ENCODE measurements at places on chromosomes 12 and 14.

DNA sequence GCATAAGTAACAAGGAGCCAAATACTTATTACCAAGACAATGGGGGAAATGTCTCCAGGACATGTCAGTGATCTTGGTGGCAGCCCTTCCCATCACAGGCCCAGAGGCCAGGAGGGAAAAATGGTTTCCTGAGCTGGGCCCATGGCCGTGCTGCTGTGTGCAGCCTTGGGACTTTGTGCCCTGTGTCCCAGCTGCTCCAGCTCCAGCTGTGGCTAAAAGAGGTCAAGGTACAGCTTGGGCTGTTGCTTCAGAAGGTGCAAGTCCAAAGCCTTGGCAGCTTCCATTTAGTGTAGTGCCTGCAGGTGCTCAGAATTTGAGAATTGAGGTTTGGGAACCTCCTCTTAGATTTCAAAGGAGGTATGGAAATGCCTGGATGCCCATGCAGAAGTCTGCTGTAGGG is 212.3 kb upstream of the DCN start:
- no peak for DNase-seq

- no peak for DNase-seq
Observed at GRCh38 chr12:71602761-71603577, 60.7 kb downstream of the ZFC3H1 start.

DNA sequence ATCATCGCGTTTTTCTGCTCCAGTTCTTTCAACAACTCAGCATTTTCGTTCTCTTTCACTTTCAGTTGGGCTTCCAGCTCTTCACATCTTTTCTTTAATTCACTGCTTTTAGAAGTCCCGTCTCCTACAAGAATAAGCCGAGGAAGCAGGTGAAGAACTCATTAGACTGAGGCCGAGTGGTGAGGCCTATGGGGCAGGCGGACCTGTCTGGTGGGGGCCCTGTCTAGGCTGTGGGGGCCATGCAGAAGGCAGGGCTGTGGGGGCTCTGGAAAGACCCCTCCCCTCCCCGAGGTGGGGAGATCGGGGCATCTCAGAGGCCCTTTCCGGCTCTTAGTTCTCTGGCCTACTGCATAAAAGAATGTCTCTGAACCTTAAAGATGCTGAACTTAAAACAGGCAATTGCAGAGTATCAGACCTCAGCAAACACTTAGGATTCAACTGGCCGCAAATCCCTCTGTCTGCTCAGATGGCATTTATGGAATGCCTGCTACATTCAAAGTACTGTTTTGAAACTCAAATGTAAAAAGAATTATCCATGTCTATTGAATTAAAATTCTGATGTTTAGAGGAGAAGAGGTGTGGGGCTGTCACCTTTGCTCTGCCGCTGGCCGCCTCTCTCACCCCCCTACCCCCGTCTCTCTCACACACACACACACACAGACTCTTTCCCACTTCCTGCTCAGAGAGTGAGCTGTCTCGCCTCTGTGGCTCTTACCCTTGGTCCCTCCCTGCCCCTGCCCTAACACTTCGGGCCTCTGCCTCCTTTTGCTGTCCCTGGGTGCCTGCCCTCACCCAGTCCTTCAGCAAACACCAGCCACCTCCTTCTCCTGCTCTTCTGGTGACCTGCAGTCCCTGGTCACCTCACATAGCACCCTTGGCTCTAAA is 34.7 kb downstream of the CCDC92 start:
- no peak for DNase-seq

DNA sequence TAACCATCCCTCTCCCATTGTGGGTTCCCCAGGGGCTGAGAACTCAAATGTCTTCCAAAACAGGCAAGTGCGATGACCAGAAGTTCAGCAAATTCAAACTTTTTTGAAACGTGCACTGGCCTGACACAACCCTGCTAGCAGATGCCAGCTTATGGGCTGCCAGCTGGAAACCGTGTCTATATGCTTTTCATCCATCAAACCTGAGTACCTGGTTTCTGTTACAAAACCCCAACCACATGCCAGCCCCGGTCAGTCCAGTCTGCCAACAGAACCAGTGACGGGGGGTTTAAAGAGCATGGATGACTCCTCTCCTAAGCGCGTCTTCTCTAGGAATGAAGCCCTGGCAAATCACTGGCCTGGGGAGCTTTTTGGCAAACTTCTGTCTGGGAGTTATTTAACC is 189.7 kb downstream of the TTC7B start:
- no peak for DNase-seq

GRCh38 chr14:103385929-103386712 is 906 bp downstream of the MARK3 start:
- DNase-seq, result peak; percentile 52

DNA sequence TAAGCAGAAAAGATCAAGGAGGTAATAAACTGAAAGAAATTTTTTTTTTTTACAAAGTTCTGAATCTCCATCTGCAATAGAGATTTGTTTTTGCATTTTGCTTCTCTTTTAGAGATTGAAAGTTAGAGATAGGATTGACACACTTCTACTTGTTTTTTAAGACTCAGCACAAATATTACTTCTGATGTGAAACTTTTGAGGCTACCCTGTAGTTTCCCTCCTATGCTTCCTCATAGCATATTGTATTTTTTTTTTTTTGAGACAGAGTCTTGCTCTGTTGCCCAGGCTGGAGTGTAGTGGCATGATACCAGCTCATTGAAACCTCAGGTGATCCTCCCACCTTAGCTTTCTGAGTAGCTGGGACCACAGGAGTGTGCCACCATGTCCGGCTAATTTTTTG is 32.1 kb upstream of the SGPP1 start:
- no peak for DNase-seq

DNA sequence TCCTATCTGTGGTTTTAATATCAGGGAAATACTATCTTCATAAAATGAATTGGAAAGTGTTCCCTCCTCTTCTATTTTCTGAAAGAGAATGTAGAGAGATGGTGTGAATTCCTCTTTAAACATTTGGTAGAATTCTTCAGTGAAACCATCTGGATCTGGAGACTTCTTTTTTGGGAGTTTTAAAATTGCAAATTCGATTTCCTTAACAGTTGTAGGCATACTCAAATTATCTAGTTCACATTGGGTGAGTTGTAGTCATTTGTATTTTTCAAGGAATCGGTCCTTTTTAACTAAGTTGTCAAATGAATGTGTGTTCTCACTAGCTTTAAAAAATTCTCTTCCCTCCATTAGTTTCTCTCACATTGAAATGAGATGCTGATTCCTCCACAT is 75.4 kb upstream of the CHST11 start:
- no peak for DNase-seq

DNA sequence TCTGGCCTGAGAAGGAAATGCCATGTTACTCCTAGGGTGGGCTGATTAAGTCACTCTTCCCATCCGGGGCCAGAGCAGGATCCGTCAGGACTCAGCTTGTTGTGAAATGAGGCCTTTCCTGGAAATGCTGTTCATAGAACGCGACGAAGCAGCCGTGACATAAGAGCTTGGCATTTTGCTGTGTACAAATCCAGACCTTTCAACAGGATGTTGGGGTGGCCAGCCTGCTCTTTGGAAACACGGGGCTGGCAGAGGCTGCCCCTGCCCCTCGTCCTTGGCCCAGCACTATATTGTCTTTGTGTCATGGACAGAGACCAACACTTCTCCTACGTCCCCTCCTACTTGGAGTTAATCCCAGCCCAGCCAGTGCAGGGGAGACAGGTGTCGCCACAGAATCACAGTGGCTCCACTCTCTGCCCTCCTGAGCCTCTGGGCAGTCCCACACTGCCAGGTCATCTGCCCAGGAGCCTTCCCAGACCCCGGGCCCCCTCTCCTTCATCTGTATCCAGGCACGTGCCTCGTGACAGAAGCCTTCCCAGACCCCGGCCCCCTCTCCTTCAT is 18.6 kb upstream of the EIF5 start:
- no peak for DNase-seq

DNA sequence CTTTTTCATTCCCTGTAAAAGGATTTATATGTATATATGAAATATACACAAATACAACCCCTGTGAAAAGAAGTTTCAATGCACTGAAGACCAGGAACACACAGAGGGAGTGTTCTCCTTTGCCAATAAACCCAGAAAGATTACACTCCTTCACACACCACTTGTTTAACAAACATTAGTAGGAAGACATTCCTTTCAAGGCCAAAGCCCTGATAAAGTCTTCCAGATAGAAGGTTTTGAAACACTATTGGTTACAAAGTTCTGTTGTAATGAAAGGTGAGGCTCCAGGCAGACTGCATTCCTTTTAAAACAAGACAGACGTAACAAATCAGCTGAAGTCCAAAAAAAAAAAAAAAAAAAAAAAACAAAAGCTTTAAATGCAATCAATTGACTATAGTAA is 81.0 kb downstream of the PTPN21 start:
- no peak for DNase-seq

DNA sequence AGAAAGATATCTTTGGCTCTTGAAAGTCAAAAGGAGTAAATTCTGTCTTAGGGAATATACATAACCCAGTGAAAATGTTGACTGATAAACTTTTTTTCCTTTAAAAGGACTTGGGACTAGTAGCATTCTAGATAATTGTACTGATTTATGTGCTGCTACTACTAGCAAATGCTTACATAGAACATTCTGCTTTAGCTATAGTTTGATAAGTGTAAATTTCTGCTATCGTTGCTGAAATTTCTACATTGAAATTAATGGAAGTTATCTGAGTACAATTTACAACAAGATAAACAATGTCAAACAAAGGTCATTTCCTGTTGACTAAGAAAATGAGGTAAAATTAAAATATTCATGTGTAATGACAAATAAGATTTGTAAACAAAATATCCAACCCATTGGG is 48.3 kb upstream of the CNTN1 start:
- no peak for DNase-seq

GRCh38 chr12:49342914-49343731 is 3.6 kb upstream of the DNAJC22 start:
- peak; percentile 41 for DNase-seq

Measured in DMS79 treated with DMSO at 0.1 percent for 48 hours (cell line).